ENCODE measurements at places on chromosomes 11 and 22.

DNA sequence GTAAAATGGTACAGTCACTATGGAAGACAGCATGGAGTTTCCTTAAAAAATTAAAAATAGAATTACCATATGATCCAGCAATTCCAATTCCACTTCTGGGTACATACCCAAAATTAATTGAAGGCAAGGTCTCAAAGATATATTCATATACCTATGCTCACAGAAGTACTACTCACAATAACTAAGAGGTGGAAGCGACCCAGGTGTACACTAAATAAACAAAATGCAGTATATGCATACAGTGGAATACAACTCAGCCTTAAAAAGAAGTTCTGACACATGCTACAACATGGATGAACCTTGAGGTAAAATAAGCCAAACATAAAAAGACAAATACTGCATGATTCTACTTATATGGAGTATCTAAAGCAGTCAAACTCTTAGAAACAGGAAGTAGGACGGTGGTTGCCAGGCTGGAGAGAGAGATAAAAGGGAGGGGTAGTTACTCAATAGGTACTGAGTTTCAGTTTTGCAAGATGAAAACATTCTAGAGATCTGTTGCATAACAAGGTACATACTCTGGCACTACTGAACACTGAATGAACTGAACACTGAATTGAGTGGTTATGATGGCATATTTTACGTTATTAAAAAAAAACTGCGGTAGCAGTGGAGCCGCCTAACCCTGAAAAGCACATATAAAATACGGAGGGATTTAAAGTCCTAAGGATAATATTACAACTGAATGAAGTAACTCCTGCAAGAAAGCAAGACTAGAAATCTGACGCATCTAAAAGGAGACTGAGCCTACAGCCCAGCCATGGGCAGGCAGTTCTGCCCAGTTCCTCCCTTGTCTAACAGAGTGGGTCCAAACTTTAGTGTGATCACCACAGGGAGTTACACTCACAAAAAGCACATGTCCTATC is 12.8 kb downstream of the DGCR2 start:
- peak; percentile 27 for DNase-seq

DNA sequence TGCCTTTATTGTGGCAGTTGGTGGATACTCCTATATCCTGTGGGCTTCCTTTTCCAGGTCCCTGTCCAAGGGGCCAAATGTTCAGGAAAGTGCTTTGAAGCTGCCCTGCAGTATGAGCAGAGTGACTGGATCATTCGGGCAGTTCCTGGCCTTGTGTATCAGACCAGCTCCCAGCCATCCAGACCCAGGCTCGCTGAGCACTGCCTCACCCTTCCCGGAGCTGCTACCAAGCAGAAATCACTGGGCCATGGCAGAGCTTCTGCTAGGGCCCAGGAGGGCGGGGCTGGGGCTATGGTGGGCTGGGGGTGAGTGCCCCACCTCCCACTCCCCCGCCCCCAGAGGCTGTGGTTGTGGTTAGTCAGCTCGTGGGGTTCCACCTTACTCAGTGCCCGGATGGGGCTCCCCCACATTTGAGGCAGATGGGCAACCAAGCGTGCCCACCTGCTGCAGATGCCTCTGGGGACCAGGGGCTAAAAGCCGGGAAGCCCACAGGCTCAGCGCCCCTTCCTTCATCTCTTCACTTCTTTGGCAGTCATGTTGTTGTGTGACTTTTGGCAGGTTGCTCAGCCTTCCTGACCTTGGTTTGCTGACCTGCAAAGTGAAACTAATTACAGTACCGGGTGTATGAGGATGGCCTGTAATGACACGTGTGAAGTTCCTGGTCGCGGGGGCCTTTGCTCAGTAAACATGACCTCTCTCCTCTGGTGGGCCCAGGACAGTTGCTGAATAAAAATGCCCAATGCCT is 2.1 kb upstream of the LRRC32 start:
- DNase-seq: no peak

- DNase-seq: no peak
Measured at GRCh38 chr11:3150726-3151125, 14.4 kb downstream of the OSBPL5 start.

- no peak for DNase-seq
Measured at GRCh38 chr11:121929581-121929980, 186.4 kb downstream of the BLID start.

DNA sequence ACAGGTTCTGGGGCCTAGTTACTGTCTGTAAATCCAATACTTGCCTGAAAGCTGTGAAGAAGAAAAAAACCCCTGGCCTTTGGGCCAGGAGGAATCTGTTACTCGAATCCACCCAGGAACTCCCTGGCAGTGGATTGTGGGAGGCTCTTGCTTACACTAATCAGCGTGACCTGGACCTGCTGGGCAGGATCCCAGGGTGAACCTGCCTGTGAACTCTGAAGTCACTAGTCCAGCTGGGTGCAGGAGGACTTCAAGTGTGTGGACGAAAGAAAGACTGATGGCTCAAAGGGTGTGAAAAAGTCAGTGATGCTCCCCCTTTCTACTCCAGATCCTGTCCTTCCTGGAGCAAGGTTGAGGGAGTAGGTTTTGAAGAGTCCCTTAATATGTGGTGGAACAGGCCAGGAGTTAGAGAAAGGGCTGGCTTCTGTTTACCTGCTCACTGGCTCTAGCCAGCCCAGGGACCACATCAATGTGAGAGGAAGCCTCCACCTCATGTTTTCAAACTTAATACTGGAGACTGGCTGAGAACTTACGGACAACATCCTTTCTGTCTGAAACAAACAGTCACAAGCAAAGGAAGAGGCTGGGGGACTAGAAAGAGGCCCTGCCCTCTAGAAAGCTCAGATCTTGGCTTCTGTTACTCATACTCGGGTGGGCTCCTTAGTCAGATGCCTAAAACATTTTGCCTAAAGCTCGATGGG is 13.5 kb downstream of the PIK3IP1 start:
- DNase-seq: peak; percentile 21

DNA sequence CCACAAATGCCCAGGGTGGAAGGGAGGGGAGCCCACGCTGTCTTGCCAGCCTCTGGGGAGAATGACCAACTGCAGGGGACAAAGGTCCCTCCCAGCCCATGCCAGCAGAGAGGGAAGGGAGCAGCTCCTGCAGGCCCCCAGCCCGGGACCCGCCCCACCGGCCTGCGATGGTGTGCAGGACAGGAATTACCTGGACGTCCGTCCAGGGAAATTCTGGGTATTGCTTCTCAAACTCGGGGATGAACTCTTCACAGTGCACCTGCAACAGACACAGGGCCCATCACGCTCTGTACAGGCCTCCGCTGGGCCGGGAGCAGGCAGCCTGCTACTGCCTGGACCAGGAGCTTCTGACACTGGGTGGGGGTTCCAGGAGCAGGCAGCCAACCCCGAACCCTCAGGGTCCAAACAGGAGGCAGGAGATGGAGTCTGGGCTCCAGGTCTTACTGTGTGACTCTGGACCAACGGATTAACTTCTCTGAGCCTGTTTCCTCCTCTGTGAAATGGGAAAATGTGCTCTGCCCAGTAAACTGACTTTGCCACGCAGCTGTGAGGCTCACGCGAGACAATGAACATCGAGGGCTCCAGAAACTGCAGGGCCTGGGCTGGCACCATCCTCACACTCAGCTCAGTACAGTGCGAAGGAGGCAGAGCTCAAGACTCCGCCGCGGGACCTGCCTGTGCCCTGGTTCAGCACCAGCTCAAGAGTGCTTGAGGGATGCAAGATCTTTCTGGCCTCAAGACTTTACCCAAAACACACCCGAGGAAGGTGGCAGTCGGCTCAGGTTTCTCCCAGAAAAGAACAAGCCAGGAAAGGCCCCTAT is 17.4 kb downstream of the TTLL12 start:
- DNase-seq: no peak

DNA sequence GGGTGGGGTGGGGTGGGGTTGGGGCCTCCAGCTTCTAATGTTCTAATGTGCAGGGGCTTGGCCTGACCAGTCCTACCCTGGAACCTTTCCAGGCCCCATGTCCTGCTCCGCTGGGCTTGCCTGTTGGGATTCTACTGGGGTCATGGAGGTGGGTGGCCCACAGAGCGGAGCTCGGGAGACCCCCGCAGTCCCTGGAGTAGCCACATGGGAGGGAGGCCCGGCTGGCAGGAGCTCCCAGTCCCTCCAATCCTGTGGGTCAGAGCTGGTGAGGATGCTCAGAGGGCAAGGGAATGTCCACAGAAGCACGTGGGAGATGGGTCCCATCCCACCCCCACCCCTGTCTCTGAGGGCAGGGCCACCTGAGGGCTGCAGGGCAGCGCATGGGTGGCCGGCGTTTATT is 2.9 kb downstream of the SEPTIN5 start:
- no peak for DNase-seq

DNA sequence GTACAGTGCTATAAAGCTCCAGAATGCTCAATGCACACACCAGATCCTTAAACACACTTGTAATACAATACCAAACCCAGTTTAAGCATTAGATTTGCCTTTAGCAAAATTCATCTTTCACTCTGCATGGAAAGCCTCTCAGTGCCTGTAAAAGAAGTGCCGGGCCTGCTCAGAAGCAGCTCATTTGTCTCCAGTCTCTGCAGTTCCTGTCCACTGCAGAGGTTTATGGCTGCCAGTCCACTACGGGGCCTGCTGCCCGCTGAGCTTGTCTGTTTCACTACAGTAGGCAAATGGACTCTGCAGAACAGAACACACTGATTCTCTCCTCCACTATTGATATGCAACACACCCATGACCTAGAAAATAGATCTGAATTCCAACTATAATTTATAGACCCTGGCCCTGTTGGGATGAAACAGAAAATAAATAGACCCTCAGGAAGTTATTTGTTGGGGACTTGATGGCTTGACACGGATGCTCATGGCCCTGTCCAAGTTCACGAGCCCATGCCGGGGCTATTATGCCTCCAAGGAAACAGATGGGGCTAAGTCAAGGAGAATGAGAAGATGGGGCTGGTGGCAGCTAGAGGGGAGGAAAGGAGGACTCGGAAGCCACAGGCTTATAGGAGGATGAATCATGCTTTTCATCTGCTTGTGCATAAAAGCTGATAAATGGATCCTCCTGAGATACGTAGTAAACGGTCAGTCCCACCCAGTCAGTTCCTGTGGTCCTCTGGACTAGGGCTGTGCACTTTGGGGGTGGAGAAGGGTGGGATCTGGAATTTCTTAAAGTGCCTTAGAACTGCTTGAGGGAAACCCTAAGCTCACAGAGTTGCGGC is 416.8 kb upstream of the TENM4 start:
- no peak for DNase-seq

DNA sequence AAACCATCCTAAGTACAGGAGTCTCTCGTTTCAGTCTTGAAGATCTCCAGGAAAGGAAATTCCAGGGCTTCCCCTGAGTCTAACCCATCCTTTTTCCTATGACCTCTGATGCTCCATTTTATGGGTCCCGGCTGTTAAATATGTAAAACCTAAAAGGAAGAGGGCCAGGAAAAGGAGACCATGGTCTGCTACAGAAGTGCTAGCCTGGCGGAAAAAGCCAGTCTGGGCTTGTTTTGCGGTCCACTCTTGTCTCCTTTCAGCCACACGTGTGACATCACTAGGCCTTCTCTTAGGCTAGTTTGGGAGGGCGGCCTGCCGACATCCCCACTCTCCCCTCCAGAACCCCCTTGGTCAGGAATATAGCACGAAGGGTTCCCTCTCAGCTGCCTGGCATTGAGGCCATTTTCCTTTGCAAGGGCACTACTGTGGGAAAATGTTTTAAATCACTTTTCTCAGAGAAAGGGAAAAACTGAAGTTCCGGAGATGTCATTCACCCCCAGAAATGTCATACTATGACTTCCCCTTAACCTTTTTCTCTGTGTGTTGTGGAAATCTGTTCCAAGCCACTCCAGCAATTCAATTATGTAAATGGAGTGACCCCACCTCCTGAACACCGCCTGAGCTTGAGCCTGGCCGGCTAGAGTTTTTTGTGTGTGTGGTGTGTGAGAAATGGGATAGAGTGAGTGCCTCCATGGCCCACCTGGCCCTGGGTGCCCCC is 86.9 kb downstream of the UBASH3B start:
- DNase-seq: no peak

DNA sequence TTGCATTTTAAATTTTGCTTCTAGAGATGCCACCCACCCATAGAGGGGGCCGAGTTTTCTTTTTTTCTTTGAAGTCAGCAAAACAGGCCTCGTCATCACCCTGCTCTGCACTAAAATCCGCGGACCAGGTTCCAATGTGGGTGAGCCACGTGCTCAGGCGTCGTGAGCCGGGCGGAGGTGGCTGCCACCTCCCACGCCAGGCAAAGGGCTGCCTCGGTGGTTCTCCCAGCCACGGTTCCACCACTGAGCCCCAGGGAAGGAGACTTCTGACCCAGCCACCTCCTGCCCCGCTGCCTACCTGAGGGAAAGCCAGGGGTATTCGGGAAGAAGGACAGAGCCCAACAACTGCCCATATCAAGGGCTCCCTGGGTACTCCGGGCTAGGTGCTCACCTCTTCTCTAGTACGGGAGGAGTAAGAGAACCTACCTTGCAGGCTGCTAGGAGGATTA is 45.3 kb downstream of the MN1 start:
- no peak for DNase-seq

DNA sequence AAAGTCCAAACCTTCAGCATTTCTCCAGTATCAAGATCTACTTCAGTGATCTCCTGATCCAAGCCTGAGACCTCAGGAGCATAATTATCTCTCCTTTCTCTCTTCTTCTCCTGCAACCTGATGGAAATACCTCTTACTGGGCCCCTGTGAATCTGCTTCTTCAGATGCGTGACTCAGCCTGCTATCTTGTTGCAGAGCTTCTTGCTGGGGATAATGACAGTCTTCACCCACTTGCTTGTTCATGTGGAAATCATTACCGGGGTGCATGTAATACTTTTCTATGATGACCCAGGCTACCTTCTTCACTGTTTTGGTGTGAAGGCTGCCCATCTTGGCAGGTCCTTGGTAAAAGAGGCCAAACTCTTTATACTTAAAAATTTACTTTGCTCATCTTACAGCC is 140.0 kb upstream of the POU2AF2 start:
- no peak for DNase-seq

GRCh38 chr11:88508418-88508758 is 170.9 kb upstream of the CTSC start:
- no peak for DNase-seq

DNA sequence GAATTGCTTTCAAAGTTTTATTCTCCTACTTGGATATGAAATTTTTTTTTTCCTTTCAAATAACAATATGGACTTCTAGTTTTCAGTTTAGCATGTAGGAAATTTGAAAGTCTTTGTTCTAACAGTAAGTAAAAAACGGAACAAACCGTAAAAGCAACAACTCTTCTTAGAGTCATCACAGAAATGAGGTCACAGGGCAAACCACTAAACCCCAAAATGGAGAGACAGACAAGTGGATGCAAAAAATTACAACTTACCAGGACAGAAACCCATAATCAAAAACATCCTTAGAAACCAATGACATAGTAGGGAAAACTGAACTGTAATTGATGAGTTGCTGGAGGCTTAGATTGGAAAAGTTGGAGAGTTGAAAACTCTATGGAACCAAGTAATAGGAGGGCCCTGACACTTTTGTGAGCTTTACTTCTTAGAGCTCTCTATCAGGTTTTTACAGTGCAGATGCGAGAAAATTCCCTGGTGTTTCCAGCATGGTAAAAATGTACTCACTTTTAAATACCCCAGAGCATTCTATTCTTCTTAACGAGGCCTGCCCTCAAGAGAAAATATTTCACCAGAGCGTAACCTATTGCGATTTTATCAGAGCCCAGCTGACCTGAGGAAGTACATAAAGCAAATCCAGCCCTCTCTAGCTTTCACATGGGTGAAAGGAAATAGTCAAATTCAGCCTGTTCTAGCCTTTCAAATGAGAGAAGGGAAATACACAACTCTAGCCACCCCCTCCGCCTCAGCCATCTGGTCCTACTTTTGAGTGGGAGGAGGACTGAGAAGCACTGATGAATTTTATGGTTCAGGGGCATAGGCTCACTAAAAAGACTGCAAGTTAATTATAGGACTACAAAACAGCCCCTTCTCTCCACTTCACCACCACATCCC is 39.1 kb downstream of the CASP12 start:
- no peak for DNase-seq

GRCh38 chr11:76803811-76804600 is 20.9 kb downstream of the TSKU start:
- DNase-seq: peak; percentile 8
